ENCODE measurements at places on chromosomes 2 and 18.

DNA sequence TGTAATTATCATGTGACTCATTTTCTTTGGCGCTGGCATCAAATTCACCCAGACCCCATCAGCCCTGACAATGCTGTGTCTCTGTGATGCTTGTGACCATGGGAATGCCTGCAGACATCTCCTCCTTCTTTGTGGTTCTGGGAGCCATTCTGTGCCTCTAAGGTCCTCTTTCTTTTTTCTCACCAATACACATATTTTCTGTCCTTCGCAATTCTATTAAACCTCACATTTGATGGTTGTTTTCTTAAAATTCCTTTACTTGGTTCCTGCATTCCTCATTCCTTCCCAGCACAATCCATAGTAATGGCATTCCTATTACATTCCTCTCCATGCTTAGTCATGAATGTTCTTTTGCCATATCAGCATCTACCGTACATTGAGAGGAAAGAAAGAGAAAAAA is 375.3 kb downstream of the PIK3C3 start:
- DNase-seq, result no peak

DNA sequence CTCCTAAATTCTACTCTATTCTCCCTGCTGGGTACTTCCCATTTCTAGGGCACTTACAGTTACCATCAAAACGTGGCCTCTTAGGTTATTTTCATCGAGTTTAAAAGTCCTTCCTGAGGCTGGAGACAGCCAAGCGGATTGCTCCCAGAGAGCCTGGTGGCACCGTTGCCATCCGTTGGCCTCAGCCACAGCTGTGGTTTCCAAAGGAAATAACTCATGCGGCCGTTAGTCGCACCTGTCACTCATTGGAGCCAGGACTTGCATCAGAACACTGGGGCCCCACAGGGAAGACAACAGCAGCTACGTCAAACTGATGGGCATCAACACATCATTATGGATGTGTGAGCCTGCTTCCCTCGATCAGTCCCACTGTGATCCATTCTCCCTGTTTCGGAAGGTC is 453.4 kb downstream of the BCL11A start:
- DNase-seq, result no peak

DNA sequence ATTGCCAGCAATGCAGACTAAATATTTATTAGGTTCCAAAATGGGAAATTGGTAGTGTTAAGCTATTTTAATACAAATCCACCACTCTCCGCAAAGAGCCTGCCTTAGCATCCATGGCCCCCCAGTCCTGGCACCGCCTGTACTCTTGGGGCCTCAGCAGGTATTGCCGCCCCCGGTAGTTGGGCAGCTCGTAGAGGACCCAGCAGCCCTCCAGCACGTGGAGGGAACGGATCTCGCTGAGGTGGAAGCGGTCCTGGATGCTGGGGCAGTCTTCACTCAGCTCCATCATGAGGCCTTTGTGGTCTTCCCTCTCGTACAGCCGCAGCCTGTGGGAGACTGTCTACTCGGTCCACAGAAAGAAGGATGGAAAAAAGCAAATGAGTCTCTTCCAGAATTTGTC is 1.5 kb downstream of the CRYGC start:
- no peak for DNase-seq

- DNase-seq, result no peak
Observed at GRCh38 chr2:205218056-205218455, 464.2 kb upstream of the NRP2 start.

DNA sequence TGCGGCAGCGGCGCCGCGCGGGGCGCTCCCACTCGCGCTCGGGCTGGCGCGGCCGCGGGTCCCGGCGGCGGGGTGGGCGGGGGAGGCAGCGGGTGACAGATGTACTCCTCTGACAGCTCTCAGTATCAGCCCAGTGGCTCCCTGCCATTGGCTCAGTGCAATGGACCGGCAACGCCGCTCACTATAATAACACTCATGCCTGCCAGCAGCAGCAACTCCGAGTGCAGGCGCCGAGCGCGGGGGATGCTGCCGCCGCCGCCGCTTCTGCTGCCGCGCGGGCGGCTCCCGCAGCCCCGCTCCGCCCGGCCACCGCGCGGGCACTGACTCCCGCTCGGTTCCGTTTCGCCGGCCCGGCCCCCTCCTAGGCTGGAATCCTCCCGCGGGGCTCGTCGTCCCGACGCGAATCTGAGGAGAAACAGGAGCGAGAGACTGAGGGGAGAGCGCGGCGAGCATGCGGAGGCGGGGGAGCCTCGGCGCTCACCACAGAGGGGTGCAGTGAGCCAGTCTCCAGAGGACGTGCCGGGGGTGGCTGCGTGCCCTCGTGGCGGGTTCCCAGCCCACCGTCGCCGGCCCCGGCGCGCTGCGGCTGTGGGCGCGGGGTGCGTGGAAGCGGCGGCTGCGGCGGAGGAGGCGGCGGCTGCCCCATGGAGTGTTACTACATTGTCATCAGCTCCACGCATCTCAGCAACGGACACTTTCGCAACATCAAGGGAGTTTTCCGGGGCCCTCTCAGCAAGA is at the start of gene ZNF804A:
TSS of gene ZNF804A (plus strand) at position 214 of the 738 bp plus-strand sequence. CDS start at position 645, 431 bp downstream.
- DNase-seq, result peak; percentile 32
